ENCODE measurements at places on chromosomes 1 and 21.

- DNase-seq = no peak
Observed at GRCh38 chr1:22804969-22805671, 94.5 kb downstream of the EPHB2 start.

- no peak for DNase-seq
Observed at GRCh38 chr1:201893431-201893830, 4.7 kb downstream of the SHISA4 start.

- DNase-seq = no peak
Observed at GRCh38 chr1:116684575-116684974, 17.0 kb upstream of the IGSF3 start.

DNA sequence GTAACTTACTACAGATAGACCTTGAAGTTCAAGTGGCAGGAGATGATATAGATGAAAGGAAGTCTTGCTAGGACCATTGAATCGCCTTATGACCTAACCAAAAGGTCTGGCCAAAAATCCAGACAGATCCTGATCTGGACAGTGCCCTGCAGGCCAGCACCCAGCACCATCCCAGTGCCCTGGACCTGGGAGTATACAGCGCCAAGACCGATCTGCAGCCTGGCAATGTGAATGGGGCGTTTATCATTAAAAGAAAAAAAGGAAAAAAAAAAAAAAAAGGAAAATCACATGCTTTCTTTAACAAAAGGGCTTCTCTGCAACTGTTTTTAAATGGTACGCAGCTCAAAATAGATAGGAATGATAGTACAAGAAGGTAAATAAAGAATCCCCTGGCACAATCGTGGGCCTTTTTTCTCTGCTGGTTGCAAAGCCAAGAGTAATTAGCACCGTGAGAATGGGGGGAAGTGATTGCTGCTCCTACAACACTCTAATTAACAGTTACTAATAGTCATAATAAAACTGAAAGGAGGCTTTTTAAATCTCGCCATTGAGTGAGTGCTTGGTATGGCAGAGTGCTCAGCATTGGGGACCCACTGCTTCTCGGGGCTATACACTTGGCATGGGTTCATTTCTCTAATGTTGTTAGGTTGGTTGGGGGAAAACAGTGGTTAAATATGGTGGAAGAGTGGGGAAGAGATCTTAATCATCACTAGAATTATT is 146.7 kb downstream of the KAZN start:
- no peak for DNase-seq

- DNase-seq = no peak
Observed at GRCh38 chr1:9607352-9607751, 18.6 kb downstream of the TMEM201 start.

GRCh38 chr1:113901191-113901590 is 3.4 kb downstream of the AP4B1 start:
- no peak for DNase-seq

GRCh38 chr21:45322231-45322959 is 34.7 kb upstream of the POFUT2 start:
- DNase-seq = no peak

- no peak for DNase-seq
Observed at GRCh38 chr1:210786546-210786945, 347.4 kb downstream of the KCNH1 start.

DNA sequence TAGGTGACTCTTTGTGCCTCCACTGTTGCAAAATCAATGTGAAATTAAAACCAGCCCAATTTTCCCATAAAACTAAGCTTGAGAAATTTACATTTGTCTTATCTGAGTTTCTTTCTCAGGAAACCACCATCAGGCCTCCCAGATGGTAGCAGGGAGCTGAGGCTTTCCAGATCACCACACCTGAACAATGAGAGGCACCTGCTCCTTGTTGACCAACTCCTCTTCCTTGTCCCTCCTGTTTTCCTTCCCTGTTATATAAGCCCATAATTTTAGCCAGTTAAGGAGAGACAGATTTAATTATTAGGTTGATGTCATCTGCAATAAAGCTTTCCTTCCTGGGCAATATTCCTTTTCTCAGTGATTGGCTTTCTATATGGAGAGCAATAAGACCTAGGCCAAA is 32.0 kb upstream of the C1orf185 start:
- DNase-seq = no peak

- DNase-seq = no peak
Observed at GRCh38 chr1:77430966-77431690, 149.3 kb downstream of the AK5 start.

GRCh38 chr1:31789259-31790065 is 25.3 kb upstream of the ADGRB2 start:
- peak; percentile 92 for DNase-seq

DNA sequence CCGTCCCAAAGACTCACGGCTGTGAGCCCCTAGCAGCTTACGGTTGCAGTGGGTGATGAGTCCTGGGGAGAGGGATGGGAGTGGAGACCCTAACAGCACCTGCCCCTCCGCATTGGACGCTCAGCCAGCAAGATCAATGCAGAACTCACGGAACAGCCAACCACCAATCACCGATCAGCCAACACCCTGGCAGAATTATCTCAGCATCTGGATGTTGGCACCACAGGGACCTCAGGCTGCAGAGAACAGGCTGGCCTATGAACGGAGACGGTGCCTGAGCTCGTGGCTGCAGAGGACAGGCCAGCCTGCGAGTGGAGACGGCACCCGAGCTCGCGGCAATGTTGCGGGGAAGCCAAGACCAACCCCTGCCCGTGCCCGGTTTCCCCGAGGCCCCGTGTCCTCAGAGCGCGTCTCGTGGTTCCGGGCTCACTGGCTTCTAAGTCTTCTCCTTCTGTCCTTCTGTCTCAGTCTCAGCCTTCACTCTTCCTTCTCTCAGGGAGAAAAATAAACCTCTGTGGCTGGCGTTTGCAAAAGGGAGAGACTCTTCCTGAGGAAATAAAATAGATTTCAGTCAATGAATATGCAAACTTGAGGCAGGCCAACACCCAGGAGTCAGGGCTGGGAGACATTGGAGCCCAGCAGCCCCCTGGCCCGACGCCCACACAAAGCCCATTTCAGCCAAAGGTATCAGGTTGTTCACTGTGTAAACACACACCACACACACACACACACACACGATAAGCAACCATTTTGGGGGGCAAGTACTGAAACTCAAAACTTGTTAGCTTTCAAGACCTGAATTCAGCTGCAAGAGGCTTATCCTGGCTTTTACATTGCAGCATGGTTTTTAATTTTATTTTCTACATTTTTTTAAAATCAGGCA is 67.8 kb downstream of the SIK1 start:
- no peak for DNase-seq

- DNase-seq = no peak
Observed at GRCh38 chr1:244230470-244230869, 179.4 kb downstream of the ZBTB18 start.

- DNase-seq = no peak
Observed at GRCh38 chr1:201361652-201362504, 15.6 kb downstream of the TNNT2 start.

- DNase-seq = no peak
Observed at GRCh38 chr1:168083456-168084325, 53.0 kb downstream of the GPR161 start.

DNA sequence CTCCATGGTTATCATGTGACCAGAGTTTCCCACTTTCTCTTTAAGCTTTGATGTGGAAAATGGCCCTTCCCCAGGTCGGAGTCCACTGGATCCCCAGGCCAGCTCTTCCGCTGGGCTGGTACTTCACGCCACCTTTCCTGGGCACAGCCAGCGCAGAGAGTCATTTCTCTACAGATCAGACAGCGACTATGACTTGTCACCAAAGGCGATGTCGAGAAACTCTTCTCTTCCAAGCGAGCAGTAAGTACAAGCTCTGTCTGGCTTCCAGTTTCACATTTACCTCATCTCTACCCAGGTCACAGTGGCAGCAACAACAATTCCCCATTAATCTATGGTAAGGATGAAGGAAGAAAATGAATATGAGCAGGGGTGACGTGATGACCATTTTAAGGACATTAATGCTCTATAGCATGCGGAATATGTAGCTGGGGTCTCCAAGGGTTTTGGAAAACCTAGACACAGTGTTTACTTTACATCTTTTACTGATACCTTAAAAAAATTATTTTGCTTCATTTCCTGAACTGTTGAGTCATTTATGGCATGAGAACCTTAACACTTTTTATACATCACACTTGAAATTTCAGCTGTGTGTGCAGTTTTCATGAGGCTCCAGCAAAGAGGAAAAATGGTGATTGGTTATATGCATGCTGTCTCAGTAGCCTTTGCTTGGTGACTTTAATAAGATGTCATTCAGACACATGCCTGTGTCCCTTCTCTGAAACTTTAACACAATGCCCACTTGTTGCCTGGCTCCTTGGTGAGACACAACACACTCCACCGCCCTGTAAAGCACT is 286.3 kb upstream of the SGIP1 start:
- DNase-seq = no peak

DNA sequence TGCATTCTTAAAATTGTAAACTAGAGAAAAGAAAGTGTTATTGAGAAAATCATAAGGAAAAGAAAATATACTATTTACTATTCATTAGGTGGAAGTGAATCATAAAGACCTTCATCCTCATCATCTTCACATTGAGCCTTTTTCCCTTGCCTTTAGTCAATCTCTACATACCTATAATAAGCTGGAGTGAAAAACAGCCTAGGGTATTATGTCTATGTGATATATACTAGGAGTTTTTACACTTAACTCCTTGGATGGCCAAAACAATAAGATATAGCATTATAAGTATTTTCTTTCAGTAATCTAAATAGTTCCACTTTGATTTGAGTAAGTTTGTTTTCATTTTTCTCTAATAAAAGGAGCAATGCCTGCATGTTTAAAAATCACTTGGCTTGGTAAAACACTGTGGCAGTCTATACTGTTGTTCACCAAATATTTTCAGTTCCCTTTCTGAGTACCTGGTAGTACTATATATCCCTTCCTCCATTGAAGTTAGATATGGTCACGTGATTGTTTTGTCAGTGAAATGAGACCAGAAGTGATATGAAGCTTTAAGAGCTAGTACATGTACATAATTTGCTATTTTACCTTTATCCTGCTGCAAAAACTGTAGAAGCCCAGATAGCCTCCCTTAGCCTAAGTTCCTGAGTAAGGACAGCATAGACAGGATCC is 78.3 kb downstream of the CLEC20A start:
- DNase-seq = no peak

DNA sequence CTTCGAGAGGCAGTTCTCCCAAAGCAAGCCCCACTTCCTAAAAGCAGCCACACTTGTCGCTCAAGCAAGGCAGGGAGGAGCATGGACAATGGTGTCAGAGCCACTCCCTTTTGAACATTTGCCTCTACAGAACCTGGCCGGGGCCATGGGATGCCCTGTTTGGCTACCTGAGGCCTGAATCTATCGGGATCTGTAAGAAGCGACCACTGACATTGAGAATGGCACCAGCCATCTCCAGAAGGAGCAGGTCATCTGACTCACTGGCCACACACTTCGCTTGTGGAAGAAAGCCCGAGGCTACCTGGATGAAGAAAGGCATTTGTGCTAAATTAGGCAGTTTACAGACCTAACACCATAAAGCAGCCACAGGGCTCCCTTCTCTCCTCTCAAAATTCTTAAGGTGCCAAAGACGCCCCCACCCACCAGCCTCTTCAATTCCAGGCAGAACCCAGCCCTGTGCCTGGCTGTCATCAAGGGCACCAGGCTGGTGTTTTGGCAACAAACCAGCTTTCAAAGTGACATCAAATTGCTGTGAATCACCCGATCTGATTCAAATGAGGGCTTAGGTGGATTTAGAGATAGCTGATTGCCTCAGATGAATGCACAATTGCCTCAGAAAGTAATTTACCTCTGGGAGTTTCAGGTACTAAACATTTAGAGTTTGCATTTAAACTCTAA is 104.8 kb downstream of the ETS2 start:
- DNase-seq = no peak

GRCh38 chr1:117672756-117673155 is 66.9 kb downstream of the TENT5C start:
- no peak for DNase-seq

GRCh38 chr1:186149591-186149990 is 225.5 kb downstream of the TPR start:
- no peak for DNase-seq

DNA sequence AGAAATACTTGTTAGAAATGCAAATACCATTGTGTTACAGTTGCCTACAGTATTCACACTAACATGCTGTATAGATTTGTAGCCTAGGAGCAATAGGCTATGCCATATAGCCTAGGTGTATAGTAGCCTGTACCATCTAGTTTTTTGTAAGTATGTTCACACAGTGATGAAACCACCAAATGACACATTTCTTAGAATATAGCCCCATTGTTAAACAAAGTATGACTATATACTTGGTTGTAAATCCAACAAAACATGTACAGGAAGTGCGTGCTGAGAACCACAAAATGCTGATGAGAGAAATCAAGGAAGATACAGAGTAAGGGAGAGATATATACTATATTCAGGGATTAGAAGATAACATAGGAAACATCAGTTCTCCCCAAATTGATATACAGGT is 92.2 kb downstream of the POU2F1 start:
- DNase-seq = no peak

Measured in effector CD8-positive, alpha-beta T cell (primary cell).